A549 (cell line): ENCODE measurements at places on chromosomes 7 and 10.

- DNase-seq = no peak
Observed at GRCh38 chr7:44965441-44965903, 13.3 kb downstream of the MYO1G start.

DNA sequence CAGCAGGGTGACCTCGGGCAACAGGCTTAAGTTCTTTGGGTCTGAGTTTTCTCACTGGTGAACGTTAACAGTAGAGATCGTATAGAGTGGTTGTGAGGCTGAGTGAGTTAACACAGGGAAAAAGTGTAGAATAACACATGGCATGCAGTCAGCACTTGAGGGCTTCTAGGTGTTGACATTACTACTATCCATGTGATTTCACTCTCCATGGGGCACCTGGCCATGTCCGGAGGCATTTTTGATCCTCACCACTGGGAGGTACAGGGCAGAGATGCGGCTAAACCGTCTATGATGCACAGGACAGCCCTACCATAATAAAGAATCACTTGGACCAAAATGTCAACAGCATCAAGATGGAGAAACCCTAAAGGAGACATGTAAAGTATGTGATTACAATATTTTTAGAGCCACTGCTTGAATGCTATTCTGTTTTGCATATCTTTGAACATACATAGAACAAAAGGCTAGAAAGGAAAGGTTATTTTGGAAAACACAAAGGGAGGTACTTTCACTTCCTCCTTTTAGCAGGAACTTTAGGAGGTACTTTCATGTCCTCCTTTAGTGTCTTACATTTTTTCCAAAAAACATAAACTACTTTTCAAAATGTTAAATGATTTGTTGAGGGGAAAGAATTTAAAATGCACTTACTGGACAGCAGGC lies 44.3 kb downstream of the NOD1 start:
- no peak for DNase-seq

DNA sequence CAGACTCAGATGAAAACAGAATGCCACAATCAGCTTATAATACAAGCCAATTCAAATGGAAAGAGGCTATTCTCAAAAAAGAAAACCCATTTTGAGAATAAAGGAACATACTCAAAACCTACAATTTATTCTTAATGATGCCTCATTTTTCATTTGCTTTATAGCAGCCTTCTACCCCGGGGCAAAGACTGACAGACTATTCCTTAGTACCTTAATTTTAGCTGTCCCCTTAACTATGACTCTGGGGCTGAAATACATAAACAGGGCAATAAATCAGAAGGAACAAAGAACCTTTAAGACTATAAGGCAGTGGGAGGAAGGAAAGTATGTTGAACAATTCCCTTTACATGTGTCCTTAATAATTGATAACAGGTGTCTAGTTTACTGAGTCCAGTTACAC lies 76.8 kb downstream of the TMEM106B start:
- no peak for DNase-seq

DNA sequence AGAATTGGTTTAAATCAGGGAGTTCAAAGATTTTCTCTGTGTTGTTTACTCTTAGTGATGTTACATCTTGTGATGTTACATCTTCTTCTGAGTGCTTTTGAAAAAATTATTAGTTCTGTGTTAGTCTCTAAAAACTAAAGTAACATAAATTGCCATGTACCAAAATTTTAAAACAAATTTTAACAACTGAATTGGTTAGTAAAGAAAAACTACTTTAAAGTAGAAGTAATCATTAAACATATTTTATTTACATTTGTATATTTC lies 5.2 kb upstream of the IGF2BP3 start:
- DNase-seq = no peak

- DNase-seq = no peak
Observed at GRCh38 chr10:78991187-78991586, 77.6 kb upstream of the ZMIZ1 start.

- no peak for DNase-seq
Observed at GRCh38 chr7:32673275-32673983, 178.1 kb downstream of the AVL9 start.

- DNase-seq = no peak
Observed at GRCh38 chr10:12508165-12508564, 158.8 kb downstream of the CAMK1D start.

DNA sequence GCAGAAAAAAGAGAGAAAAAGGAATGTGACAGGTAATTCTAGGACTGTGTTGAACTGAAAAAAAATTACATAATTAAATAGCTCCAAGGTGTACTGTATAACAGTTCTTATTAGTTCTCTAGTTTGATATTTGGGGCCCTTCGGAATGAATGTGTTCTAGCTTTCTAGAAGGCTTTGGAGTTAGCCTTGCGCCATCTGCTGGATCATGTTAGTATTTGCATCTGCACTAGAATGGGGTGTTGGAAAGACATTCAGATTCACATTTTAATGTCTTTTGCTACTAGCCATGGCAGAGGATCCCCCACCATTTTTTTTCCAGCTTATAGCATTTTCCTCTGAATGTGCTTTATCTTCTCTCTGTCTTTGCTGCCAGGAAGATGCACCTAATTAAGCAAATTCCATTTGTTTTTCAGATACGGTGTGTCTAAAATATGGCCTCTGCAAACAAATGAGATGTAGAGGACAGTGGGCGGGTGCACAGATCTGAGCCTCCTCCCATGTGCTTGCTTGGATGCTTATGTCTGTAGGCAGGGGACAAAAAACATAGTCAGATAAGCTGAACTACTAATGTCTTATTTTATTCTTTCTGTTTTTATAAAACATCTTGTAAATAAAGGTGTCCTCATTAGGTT lies 238.5 kb downstream of the PHF14 start:
- peak; percentile 25 for DNase-seq

- DNase-seq = no peak
Observed at GRCh38 chr10:6226216-6226615, 23.5 kb downstream of the PFKFB3 start.

- DNase-seq = no peak
Observed at GRCh38 chr7:888081-889024, 12.0 kb downstream of the GET4 start.

- DNase-seq = no peak
Observed at GRCh38 chr7:130947792-130948580, 214.0 kb upstream of the KLF14 start.

GRCh38 chr10:17176091-17176490 lies 25.4 kb downstream of the TRDMT1 start:
- no peak for DNase-seq

GRCh38 chr10:81019029-81019890 lies 481.6 kb downstream of the SH2D4B start:
- peak; percentile 20 for DNase-seq

DNA sequence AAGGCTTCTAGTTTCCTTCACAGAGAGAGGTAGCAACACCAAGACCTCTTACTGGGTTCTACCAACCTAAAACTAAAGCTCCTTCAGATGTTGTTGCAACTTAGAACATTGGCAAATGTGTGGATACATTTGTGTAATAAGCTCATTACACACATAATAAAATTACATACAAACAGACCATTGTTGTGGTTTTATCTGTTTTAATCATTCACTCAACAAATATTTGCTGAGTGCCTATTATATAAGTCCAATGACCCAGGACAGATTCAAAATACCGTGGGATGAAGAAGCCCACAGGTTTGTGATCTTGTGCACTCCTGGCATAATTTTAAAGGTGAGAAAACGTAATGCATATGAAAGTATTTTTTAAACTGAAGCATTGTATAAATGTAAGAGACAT lies 160.4 kb upstream of the NPVF start:
- DNase-seq = no peak

GRCh38 chr10:69214666-69215131 lies 5.4 kb upstream of the HKDC1 start:
- DNase-seq = no peak

GRCh38 chr10:29217292-29217738 lies 71.6 kb upstream of the LYZL1 start:
- no peak for DNase-seq

GRCh38 chr10:128061306-128062300 lies 64.6 kb downstream of the MKI67 start:
- DNase-seq = no peak

DNA sequence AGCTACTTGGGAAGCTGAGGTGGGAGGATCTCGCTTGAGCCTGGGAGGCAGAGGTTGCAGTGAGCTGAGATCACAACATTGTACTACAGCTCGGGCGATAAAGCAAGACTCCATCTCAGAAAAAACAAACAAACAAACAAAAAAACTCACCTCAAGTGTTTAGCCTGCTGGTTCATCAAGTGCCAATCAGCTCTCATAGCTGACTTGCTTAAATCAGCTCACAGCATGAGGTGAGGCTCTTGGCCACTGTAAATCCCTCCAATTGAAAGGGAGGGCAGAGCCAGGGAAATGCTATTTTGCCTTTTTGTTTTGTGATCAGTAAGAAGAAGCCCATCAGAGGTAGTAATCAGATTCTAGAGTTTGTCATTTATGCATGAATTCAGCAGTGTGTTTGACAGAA lies 112.3 kb downstream of the RAB11FIP2 start:
- no peak for DNase-seq

DNA sequence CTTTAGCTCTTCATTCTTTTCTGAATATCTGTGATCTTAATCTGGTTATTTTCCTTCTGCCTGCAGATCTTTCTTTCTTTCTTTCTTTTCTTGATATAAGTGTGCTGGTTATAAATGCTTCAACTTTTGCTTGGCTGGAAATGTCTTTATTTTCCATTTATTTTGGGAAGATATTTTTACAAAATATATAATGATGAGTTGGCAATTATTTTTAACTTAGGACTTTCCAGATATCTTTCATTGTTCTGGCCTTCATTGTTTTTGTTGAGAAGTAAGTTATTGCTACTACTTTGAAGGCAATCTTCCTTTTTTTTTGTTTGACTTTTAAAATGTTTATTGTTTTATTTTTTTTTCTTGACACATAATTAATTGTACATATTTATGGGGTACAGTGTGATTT lies 75.3 kb downstream of the ZNF503 start:
- DNase-seq = no peak

DNA sequence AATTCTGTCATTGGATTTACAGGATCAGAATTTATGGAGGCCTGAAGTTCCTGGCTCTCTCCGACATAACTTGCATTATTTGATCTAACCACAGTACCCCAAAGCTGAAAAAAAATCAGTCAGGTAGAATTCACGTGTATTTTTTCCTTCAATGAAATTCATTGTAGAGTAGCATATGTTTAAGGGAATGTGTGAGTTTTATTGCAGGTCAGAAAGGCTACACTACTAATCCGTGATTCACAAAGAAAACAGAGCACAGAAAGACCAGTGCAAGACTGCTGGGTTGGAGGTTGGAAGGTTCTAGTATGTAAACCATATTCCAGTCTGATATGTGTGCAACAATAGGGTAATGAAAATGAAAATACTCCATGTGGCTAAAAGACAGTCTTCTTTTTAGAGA lies 247.0 kb upstream of the FERD3L start:
- no peak for DNase-seq

GRCh38 chr10:101859530-101859929 lies 15.9 kb upstream of the KCNIP2 start:
- DNase-seq = no peak

DNA sequence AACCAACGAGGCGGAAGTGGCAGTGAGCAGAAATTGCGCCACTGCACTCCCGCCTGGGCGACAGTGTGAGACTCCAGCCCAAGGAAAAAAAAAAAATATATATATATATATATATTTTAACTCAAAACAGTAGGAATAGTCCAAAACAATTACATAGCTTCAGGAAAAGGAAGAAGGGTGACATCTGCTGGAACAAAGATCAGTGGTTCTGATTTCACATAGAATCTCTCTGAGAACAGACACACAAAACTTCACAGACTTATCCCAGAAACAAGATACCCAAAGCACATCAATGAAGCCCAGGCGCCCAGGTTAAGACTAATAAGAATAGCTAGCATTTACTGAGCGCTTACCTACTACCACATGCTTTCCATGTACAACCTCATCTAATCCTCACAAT lies 45.0 kb downstream of the DNMBP start:
- no peak for DNase-seq

DNA sequence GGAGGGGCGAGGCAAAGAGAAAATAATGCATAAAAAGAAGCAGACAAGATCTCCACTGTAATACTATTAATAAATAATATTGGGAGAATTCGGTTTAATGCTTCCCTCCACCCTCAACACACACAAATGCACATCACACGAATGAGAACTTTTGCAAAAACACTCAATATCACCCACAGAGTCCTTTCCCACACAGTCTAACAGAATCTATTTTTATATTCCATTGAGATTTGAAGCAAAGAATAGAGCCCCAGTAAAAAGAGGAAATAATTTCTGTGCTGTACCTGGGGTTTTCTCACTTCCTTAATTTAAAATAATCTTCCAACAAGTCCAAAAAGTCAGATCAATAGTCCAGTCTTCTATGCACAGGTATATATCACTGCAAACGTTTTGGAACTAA lies 17.0 kb downstream of the PIK3AP1 start:
- DNase-seq = no peak

DNA sequence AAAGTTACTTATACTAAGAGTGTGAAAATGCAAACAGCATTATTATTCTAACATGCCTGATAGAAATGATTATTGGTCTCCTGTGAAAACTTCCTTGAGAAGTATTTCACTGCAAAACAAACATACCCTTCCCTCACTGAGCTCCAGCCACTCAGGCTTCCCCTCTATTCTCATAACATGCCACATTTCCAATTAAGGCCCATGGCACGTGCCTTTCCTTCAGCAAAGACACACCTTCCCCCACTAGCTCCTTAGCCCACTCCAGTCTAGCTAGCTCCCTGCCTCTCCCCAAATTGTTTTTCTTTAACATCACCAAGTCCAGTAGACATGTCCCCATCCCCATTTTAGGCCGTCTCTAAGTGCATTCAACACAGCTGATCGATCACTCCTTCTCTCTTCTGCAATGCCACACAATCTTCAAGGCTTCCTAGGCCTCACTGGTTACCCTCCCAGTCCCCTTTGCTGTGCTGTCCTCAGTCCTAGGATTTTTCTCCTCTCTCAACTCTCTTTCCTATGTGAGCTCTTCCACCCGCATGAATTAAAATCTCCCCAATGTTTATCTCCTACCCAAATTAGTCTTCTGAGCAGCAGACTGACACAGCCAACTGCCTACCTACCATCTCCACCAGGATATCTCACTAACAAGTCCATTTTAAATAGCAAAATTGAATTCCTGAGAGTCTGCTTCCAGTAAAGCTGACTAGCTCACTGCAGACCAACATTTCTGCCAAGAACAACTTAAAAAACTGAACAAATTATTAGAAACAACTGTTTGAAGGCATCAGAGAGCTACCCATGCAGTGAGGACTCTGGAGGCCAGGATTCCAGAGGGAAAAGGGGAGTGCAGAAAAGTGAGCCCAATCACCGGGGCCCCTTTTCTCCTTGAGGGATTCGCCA lies 11.9 kb downstream of the CYTH3 start:
- DNase-seq = no peak
